Fibroblast of pulmonary artery (primary cell): ENCODE measurements at places on chromosomes 3 and 15.

GRCh38 chr15:42695527-42696071 is 41.3 kb downstream of the CDAN1 start:
- DNase-seq, result no peak

GRCh38 chr3:111715911-111716523 is 120.9 kb upstream of the ZBED2 start:
- DNase-seq, result peak; percentile 71

GRCh38 chr3:44265815-44266214 is 24.1 kb downstream of the TOPAZ1 start:
- DNase-seq, result no peak

DNA sequence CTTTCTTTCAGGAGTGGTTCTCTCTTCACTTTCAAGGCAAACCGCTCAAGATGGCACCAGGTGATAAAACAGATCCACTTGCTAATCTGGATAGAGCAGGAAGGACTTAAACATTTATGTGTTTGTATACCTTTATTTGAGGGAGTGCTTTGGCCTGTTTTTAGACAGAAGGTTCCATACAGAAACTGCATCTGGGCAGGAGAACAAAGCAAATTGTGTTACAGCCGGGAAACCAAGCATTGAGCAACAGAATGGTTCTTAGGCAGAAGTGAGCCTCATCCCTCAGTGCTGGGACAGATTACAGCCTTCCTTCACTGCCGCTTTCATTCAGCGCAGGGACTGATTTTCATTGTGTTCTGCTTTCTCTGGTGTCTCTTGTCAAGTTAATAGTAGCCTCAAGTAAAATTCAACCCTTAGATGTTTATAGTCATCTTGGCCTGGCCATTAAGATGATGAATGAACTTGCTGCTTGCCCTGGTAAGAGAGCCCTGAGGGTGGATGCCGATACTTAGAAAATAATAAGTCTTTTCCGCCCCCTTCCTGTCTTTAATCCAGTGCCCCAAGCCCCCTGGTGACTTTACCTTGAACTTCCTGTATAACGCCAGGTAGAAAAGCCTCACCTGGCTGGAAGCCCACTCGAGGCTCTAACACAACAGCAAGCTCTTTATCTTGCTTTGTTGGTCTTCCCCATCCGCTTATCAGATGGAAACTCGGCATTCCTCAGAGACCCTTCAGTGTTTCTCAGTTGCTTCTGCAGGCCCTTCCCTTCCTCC is 168.0 kb upstream of the CTDSPL start:
- no peak for DNase-seq

DNA sequence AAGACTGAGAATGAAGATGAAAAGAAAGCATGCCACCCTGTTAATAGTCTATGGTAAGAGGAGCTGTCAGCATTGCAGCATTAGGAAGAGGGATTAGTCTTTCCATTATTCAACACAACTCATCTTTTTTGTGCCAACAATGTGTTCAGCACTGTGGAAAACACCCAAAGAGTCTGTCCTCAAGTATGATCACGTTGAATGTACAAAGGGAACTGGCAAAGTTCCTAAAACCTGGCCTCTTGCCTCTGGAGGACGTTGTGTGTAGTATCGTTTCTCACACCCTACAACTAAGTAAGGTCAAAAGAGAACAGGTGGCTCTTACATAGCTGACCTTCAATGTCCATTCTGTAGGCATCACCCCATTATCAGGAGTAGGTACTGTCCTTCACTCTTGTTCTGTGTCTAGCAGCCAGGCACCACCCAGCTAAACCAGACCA is 147.9 kb upstream of the THBS1 start:
- DNase-seq, result no peak

DNA sequence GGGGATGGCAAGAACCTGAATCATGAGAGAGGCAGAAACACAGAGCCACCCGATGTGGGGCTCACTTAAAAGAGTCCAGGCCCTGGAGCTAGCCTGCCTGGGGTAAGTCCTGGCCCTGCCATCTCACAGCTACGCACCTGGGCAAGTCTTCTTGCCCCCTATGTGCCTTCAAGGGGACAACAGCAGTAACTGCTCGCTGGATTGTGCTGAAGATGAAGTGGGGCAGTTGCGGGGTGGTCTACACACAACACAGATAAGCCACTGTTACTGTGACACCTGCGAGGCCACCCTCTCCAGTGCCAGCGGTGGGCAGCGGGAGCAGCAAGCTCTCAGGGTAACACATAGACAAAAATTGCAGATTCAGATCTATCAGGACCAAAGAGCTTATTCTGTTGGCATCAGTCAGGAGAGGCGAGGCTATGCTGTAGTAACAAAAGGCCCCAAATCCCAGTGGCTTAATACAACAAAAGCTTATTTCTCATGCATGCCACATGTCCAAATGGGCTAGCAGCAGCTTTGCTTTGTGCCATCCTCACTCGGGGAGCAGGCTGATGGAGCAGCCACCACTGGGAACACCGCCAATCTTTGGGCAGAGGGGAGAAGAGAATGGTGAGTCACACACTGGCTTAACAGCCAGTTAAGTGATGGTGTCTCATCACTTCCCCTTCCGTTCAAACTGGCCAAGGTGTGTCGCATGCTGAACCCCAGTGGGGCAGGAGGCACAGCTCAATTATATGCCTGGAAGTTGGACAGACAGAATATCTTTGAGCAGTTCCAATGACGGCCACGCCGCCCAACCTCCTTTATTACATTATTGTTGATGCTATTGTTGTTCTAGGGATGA is 78.3 kb downstream of the WNT7A start:
- DNase-seq, result no peak

- DNase-seq, result no peak
Measured at GRCh38 chr3:159607856-159608255, 380.8 kb upstream of the IL12A start.

- peak; percentile 52 for DNase-seq
Measured at GRCh38 chr3:178350763-178351162, 185.5 kb upstream of the KCNMB2 start.

DNA sequence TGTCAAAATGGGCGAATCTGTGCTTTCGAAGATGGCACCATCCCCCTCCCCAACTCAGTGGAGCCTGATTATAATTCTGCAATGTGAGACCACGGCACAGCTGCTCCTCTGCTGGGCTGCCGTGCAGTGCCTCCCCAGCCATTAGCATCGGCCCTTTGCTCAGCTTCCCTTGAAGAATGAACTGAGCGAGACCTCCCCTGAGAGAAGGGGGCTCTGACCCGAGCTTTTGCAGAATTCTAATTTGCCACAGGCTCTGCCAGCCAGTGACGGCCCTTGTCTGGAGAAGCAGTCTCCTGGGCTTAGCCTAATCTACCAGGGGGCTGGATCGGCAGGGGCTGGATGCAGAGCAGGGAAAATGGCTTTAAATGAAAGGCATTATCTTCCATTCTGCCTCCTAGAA is 57.2 kb downstream of the GLDN start:
- DNase-seq, result no peak

DNA sequence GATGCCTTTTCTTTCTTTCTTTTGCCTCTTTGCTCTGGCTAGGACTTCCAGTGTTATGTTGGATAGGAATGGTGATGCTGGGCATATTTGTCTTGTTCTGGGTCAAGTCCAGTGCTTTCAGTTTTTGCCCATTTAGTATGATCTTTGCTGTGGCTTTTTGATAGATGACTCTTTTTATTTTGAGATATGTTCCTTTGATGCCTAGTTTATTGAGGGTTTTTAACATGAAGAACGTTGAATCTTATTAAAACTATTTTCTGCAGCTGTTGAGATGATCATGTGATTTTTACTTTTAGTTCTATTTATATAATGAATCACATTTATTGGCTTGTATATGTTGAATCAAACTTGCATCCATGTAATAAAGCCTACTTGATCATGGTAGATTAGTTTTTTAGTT is 363.8 kb upstream of the RASGRP1 start:
- DNase-seq, result no peak

DNA sequence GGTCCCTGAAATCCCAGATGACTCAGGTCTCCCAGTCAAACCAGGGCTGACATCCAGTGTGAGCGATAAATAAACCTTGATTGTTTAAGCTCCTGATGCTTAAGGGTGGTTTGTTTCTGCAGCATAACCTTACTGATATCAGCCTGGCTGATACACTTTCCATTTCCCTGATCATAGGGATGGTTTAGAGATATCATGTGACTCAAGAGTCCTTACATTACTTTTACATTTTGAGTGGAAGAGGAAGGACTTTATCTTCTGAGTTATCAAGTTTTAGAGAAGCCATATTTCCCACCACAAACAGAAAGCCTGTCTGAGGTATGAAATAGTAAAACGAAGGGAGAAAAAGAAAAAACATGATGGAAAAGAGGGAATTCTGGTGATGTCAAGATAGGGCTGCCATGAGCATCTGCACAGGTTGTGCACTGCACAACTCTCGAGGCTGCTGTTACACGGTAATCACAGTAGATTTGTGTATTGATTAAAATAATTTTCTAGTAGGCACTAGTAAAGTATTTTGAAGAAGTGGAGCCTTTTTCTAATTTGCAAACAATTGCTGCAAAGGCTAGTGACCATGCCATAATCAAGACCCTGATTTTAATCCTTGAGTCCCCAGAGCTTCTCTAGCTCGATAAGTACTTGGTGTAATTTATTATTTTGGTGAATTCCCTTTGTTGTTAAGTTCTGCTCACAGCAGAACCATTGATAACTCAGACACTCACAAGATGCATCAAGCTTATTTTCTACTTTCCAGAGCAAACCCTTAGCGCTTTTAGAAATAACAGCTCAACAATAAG is 34.1 kb upstream of the FBLN2 start:
- DNase-seq, result no peak

GRCh38 chr3:185051801-185052200 is 101.1 kb downstream of the C3orf70 start:
- DNase-seq, result no peak

- DNase-seq, result no peak
Measured at GRCh38 chr15:66965201-66965900, 100.1 kb upstream of the SMAD3 start.

DNA sequence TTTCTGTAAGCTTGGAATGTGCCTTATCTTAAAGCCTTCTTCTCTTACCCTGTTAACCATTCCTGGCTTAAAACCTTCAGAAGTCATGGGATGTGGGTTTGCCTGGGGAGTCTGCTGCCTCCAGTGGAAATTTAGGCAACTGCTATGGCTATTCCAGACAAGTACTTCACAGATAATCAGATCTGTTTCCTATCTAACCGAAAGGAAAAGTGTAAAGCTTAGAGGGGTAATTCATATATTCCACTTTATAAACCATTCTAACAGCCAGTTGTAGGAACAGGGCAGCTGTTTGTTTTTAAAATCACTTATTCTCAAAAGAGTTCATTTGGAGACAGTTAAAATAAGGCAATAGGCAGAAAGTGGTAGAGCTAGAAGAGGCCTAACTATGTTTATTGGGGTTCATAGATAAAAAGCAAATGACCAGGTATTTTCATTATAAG is 219.9 kb downstream of the TCF12 start:
- DNase-seq, result peak; percentile 88

- DNase-seq, result peak; percentile 35
Measured at GRCh38 chr3:58206406-58207011, 4.3 kb downstream of the DNASE1L3 start.

GRCh38 chr15:85463976-85464375 is 83.6 kb downstream of the AKAP13 start:
- no peak for DNase-seq

GRCh38 chr15:66912441-66912840 is 153.0 kb upstream of the SMAD3 start:
- no peak for DNase-seq

- DNase-seq, result no peak
Measured at GRCh38 chr15:70315431-70315830, 217.7 kb upstream of the TLE3 start.

DNA sequence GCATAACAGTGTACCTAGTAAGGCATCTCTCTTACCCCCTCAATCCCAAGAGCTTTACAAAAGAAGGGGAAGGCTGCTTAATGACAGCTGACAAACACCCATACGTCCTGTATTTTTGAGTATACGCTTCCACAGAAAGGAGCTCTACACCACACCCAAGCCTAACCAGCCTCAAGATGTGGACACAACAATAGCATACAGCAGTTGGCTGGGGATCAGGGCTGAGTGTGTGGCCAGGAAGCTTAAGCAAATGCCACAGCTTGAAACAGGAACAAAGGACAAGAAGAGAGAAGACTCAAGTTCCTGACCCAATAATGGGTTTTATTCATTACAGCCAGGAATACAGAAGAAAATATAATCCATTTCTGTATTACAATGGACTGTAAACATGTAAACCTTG is 6.9 kb downstream of the HEXA start:
- peak; percentile 23 for DNase-seq

GRCh38 chr3:167110901-167111300 is 269.2 kb downstream of the ZBBX start:
- DNase-seq, result no peak

DNA sequence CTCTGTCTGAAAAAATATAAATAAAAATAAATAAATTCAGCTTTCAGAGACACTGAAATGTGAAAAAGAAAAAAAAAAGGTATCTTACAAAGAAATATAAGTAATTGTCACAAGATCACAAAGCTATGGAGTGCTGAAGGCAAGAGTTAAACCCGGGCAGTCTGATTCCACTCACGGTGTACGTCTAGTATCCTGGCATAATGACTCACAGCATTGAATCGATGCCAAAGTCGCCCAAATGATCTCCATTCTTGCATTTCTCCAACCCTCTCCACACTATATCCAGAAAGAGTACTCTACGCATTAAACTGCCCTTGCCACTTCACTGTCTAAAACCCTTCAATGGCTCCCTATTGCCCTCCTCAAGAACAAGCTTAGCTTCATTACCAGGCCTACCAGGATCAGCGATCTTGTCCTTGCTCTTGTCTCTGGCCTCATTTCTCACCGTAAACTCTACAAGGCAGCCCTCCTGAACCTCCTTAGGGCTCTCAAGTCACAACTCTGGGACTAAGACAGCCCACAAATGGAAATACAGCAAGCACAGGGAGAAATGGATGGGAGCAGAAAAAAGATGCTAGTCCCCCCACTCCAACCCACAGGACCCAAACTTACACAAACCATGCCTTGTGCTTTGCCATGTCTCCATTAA is 7.7 kb downstream of the SUCLG2 start:
- peak; percentile 30 for DNase-seq

GRCh38 chr3:127959873-127960272 is 44.8 kb downstream of the KBTBD12 start:
- DNase-seq, result peak; percentile 49

- DNase-seq, result no peak
Measured at GRCh38 chr15:64014995-64015394, 31.3 kb downstream of the DAPK2 start.
